GM12891 (cell line): ENCODE measurements at places on chromosomes 5 and 9.
A peak's percentile ranks its signal among the peaks of the same experiment; 100 is the strongest.

DNA sequence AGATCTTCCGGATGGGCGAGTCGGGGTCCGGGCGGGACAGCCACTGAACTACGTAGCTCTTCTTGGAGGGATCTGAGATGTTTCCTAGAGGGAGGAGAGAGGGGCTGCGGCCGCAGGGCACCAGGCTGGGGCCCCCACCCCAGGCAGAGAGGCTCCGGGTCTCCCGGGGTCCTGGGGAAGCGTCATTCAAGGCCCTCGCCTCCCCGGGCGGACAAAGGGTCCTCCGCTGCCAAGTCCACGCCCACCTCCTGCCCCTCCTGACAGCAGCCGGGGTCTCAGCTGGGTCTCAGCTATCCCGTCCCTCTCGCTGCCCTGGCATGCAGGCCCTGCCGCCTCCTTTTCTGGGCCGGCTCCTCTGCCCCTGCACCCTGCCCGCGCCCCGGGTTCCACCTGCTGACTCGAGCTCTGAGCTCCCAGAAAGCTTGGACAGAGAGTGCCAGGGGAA, 61.5 kb downstream of the ZNF354C start:
- no peak for DNase-seq

- DNase-seq, result no peak
Observed at GRCh38 chr5:9544056-9544455, 1.8 kb downstream of the SEMA5A start.

GRCh38 chr5:150057996-150058395, 28.4 kb downstream of the CSF1R start:
- DNase-seq, result no peak

DNA sequence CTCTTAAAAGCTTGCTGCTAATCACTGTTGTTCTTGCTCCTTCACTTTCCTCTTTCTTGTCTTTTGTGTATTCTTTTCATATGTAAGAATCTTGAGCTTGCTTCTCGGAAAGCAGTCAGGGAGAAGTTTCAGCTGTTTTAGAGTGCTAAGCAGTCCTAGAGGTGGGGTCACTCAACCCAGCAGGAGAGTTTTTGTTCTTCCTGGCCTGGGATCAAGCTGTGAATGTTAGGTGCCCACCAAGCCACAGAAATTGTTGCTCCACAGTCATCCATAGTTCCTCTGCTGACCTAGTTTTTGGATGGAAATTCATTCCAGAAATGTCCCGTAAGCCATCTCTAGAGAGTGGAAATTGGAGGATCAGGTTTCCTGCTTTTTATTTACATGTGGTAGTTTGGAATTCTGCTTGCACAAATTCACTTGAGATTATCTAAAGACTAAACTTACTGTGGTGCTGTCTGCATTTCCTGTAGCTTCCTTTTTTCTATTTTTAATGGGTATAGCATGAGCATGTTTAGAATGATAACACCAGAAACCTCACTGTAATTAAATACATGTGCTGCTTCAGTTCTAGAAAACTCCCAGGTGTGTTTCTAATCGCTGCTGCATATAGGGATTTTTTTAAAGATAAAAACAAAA, 108.7 kb downstream of the MAST4 start:
- DNase-seq, result no peak

GRCh38 chr9:7316166-7316795, 483.3 kb downstream of the DMAC1 start:
- DNase-seq, result no peak

GRCh38 chr5:168152660-168153059, 138.8 kb upstream of the WWC1 start:
- no peak for DNase-seq

GRCh38 chr5:83011985-83012384, 65.2 kb downstream of the TMEM167A start:
- DNase-seq, result peak; percentile 28

DNA sequence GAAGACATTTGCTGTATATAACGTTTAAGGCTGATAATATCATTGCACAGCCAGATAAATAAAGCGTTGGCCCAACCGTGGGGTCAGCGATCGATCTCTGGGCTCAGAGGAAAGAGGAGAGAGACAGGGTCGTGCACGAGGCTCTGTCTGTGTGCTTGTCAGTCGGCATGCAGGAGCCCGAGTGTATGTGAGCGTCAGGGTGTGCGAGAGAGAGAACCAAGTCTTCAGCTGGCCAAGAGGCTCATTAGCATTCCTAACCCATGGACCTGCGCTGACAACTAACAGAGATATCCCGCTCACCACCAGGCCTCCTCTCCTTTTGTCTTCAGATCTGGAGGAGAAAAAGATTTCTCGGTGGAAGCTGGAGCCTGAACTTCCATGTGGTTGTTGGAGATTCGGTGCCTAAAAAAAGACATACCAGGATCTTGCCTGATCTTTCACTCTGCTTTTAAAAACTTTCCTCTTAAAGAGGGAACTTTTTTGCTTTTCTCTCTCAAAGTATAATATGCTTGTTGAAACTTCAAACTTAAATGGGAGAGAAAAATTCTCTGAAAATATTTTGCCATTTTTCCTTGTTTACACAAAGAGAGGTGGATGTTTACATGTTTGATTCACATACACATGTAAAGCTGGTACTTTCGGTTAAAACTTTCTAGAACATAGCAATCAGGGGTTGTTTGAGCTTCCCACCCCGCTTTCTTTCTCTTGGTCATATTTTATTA, 16.5 kb downstream of the NR2F1 start:
- no peak for DNase-seq

- DNase-seq, result no peak
Observed at GRCh38 chr5:120465436-120465961, 1.4 kb downstream of the PRR16 start.

- DNase-seq, result no peak
Observed at GRCh38 chr9:80093695-80094094, 521.9 kb downstream of the TLE4 start.

DNA sequence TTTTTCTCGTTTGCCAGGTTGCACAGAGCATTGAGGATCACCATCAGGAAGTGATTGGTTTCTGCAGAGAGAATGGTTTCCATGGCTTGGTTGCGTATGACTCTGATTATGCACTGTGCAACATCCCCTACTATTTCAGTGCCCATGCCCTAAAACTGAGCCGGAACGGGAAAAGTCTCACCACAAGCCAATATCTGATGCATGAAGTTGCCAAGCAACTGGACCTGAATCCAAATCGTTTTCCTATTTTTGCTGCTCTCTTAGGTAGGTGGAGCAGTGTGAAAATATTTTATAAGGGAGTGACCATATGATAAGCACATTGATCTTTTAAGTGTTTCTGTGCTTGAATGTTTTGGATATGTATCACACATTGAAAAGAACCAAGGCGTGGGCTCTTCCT, 17.7 kb upstream of the FAM120AOS start:
- DNase-seq, result no peak

GRCh38 chr5:117621921-117622320, 1047.3 kb upstream of the SEMA6A start:
- no peak for DNase-seq

DNA sequence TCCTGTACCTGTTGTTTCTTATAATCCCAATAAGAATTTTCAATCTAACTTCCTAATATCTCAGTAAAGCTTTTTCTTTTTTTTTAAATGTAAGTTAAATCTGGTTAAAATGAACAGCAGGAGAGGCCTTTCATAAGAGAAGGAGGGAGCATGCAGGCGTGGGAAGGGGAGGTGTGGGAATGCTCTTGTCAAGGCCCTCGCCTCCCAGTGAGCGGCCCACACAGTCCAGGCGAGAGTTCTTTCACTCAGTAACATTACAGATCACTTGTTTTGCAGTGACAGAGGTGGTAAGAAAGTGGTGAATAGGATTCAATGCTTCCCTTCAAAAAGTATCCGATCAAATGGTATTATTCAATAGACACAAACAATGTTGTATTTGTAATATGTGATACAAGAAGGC, 125.0 kb downstream of the EPB41L4A start:
- DNase-seq, result no peak

DNA sequence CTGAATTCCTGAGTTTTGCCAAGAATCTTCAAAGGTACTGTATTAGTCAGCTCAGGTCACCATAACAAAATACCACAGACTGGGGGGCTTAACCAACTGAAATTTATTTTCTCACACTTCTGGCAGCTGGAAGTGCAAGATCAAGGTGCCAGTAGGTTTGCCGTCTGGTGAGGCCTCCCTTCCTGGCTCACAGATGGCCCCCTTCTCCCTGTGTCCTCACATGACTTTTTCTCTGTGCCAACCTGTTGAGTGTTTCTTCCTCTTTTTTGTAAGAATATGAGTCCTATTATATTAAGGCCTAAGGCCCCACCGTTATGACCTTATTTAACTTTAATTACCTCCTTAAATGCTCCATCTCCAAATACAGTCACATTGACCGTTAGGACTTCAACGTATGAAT, 156.1 kb upstream of the KIF2A start:
- no peak for DNase-seq

DNA sequence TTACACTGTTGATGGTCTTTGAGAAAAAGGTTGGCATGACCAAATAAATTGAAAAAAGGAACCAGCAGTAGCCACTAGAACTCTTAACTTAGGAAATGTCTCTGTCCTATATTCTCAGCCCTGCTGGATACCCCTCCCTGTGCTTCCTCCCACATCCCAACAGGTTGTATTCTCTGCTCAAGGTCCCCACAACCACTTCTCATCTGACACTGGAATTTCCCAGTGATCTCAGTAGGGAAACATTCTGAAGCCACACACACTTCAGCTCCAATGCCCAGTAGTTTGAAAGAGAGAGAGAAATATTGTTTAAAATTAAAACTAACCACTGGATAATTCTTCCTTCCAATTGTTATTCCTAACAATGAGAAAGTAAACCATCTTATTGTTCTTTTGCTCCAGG, 30.0 kb upstream of the NREP start:
- no peak for DNase-seq
